Kidney tubule cell (primary cell): ENCODE measurements at places on chromosomes 6 and 20.

- no peak for DNase-seq
Observed at GRCh38 chr6:118197539-118197938, 290.5 kb downstream of the SLC35F1 start.

- no peak for DNase-seq
Observed at GRCh38 chr20:63165356-63166192, 50.4 kb downstream of the YTHDF1 start.

GRCh38 chr20:13102237-13102636 lies 93.5 kb downstream of the SPTLC3 start:
- DNase-seq = no peak

- DNase-seq = no peak
Observed at GRCh38 chr6:87250019-87250418, 72.4 kb upstream of the SMIM8 start.

DNA sequence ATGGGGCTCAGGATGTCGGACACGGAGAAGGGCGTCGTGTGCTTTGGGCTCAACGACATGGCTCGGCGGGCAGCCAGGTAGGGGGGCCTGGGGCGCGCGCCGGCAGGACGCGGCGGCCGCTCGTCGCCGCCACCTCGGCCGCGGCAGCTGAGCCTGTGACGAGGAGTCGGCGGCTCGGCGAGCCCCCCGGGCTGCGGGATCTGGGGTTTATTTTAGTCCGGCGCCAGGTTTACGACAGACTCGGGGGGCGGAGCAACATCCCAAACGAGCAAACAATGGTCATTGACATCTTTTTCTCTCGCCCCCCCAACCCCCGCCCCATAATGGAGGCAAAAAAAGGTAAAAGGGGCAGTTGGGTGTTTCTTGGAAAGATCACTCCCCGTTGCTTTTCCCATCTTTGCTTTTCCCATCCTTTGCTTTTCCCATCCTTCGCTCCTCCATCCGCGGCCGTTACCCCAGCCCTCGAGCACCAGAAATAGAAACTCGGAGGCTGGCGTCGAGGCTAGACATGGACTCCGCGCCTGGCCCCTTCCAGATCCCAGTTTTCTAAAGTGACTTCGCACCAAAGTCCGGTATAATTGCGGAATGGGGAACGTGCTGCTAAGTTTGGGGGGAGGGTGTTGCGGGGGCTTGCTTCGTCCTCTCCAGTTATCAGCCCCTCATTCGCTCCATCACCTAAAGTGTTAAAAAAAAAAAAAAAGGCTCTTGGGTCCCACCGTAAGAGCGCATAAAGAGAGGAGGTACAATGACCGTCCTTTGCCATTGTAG lies at the start of gene NKX2-4:
TSS of gene NKX2-4 (minus strand) at position 186 of the 768 bp plus-strand sequence. CDS start at position 59, 127 bp downstream.
- DNase-seq = no peak

- peak; percentile 27 for DNase-seq
Observed at GRCh38 chr6:49980898-49981297, 11.5 kb upstream of the DEFB113 start.

GRCh38 chr20:34916774-34917354 lies 38.7 kb downstream of the GSS start:
- DNase-seq = no peak

DNA sequence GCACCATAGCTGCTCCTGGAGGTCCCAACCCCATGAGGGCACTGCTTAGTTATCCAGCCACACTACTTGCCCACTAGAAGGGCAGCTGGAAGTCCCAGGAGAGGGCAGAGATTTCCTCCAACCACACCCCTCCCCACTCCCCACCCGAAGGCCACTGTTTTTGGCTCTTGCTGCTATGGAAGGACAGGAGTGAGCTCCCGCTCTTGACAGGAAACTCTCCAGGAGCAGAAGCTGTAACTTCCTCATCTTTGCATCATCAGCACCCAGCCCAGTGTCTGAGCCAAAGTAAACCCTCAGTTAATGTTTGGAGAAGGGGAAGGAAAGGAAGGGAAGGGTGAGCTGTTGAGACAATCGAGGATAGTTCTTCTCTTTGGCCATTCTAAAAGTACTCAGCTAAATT lies 120.7 kb downstream of the MTFR2 start:
- DNase-seq = peak; percentile 17

DNA sequence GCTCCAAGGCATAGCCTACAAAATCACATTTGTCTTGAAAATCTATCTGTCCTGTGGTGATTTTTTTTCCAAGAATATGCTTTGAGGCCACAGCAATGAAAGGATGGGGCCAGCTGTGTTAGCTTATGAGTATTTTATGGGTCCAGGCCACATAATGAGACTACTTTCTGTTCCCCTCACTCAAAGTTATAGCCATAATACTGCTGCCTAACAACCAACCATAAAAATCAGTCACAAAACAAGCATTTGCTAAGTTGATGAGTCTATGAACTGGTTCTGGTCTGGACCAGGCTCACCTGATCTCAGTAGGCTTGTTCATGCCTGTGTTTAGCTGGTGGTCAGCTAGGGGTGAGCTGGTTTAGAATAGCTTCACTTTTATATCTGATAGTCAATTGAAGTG lies 192.5 kb upstream of the PLCB4 start:
- DNase-seq = no peak

GRCh38 chr6:52284131-52284459 lies 447 bp downstream of the MCM3 start:
- no peak for DNase-seq

DNA sequence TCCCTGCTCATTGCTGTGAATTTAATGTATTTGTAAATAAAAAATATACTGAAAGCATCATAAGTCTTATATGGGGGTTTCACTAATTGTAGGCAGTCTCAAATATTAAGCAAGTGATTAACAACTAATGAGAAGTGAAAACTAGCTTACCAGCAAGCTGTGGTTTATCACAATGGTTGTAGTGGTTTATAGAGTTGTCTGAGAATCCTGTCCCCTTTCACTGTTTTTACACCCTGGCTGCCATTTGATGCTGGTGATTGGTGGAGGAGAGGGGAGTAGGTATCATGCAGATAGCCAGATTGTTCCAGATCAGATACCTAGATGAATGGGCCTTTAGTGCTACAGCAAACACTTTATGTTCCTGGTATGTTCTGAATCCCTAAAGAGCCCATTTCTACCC lies 6.0 kb downstream of the MKKS start:
- DNase-seq = no peak

- no peak for DNase-seq
Observed at GRCh38 chr6:144793744-144794143, 508.6 kb downstream of the UTRN start.

DNA sequence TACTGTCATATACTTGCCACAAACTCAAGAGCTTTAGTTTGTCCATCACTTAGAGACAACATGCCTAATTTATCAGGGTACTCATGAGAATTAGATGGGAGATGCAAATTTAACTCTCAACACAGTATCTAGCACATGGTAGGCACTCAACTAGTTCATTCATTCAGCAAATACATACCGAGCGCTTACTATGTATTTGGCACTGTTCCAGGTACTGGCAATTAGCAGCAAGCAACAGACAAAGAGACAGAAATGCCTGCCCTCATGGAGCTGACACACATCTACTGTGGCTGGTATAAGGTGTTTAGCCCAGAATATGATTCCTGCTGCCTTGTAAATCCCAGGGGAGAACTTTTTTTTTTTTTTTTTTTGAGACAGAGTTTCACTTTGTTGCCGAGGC lies 4.8 kb downstream of the MICAL1 start:
- no peak for DNase-seq

DNA sequence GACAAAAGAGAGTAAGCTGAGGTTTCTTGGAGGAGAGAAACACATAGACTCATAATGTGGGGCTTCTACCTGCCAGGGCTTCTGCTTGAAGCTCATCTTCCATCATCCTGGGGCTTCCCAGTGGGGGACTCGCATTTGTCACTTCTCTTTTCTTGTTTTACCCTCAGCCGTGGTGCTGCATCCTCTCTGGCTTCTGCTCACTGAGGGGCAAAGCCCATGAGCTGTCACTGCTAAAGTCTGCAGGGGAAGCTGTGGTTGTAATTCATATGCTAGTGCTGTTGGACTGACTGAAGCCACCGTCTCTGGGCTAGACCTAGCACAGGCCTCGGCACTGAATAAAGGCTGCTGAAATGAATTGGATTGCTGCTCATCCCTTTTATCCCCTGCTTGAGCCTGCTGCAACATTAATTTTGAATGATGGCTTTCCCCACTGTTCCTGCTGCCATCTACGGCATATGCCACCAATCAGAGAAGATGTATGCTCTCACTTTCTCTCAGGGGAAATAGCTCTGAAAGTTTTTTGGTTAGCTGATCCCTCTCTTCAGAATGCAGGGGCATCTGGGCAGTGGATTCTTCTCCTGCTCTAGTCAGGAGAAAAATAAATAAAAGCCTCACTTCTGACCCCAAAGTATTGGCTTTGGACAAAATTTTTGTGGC lies 568.4 kb upstream of the MAP3K7 start:
- DNase-seq = no peak

- DNase-seq = no peak
Observed at GRCh38 chr6:99362678-99363268, 13.3 kb upstream of the FAXC start.

DNA sequence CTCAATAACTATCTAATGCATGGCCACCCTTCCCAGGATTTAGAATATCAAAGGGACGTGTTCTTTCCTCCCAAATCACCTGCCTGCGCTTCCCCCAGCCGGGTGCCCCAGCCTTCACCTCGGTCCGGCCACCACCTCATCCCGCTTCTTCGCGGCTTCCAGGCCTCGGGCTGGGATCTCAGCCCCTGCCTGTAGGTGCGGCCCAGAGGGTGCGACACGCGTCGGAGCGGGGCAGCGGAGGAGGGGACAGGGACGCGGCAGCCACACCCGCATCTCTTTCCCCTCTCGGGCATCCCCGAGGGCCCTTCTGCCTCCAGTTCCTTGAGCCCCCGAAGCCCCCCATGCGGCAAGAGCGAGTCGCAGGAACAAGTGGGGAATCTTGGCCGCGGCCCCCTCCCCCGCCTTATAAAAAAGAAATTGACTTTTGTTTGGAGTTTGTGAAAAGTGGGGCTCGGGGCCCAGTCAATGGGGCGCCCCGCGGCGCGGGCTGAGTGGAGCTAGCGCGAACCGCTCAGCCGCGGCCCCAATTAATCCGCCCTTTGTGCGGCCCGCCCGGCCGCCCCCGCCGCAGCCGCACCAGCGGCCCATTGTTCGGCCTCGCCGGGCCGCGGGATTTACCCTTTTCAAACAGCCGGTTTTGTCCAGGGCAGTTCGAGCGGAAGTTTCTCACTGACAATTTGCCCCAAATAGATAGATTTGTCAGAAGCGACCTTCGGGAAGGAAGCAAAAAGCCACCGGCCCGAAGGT lies 8.4 kb upstream of the NR2E1 start:
- DNase-seq = no peak

- no peak for DNase-seq
Observed at GRCh38 chr6:51571168-51571567, 516.2 kb downstream of the PKHD1 start.

DNA sequence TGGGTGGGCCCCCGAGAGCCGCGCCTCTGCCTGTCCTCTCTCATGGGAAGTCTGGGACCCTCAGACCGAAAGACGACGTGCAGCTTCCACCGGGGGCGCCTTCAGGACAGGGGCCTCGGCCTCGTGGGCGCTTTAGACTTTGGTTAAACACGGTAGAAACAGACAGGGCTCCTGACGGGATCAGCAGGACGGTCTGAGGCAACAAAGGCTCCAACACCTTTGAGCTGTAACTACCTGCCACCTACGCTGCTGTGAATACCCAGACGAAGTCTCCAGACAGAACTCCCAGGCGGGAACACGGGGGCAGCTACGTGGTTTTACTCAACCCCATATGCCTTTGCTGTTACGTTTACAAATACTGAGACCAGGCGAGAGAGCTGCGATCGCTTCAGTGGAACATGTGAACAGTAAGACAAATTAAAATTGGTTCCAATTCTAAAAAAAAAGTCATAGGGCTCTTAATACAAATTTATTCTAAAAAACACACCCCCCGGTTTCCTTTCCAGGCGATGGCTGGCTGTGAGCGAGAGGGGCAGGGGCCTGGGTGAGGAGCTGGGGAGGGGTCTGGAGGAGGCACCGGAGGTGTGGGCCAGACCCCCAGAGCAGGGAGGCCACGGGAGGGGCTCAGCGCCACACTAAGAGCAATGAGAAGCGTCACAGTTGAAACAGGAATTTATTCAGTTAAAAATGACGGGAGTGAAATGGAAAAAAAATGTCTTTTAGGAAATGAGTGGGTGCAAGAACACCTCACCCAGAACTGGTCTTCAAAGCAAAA lies 453.2 kb downstream of the QKI start:
- DNase-seq = no peak

- peak; percentile 34 for DNase-seq
Observed at GRCh38 chr6:15621203-15622044, 41.4 kb downstream of the DTNBP1 start.

GRCh38 chr20:10666221-10667076 lies 7.3 kb downstream of the JAG1 start:
- DNase-seq = no peak

GRCh38 chr20:16423311-16424212 lies 149.7 kb downstream of the KIF16B start:
- DNase-seq = peak; percentile 82

DNA sequence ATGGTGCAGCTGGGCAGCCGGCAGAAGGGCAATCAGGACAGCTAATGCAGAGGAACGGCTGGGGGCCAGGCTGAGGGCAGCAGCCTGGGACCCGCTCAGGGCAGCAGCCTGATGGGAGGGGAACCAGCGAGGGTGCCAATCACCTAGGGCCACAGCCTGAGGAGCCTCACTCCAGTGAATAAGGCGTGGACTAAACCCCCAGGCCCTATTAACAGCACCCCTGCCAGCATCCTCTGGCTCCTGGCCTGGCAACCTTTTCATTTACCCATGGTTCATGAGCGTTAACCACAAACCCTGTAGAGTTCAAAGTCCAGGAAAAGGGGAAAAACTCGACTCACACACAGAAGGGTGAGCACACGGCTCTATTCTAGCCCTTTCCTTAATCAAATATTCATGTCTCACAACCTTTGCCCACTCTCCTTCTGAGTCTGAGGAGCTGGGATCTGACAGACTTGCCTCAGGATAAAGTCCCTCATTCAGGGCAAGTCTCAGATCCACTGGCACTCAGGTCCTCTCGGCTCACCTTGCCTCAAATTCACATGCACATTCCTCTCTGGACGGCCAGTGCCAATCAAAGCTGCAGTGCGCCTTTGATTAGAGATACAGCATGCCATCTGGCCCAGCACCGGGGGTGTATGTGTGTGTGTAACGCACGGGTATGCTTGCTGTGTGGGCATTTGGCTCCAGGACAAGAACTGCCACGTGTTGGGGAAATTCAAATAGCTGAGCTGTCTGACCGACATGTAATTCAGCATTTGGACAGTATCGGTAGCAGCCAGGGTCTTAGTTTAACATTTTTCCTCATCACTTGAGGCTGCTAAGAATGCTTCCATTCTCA lies 86.9 kb upstream of the TRAF3IP2 start:
- peak; percentile 59 for DNase-seq

DNA sequence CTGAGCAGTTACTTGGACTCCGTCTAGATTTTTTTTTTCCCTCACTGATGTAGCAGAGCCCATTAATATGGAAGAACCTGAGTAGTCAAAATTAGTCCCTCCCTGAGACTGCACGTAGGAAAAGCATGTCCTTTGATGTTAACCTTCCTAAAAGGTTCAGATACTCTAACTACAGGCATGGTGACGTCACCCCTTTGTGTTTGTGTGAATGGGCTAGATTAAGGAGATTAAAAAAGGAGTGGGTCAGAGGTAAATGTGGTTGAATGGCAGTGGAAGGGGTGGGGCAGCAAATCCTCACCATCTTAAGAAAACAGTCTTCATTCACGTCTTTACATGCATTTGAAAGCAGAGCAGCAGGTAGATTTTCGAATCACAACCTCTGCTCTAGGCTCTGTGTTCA lies 521.1 kb downstream of the TFAP2B start:
- no peak for DNase-seq
